CD4-positive, alpha-beta T cell (primary cell): ENCODE measurements at places on chromosomes 16 and 17.

- DNase-seq, result no peak
Observed at GRCh38 chr17:80080081-80080480, 21.3 kb upstream of the GAA start.

- DNase-seq, result no peak
Observed at GRCh38 chr16:939941-940340, 30.8 kb downstream of the LMF1 start.

- DNase-seq, result no peak
Observed at GRCh38 chr17:42760652-42761581, at the start of gene RAMP2. Gene RAMP2, plus strand, starts transcription at chr17:42761227. Its CDS starts 35 bp downstream, at chr17:42761262.

GRCh38 chr17:41326173-41327145, 10.9 kb upstream of the KRTAP17-1 start:
- DNase-seq, result peak; percentile 57

- DNase-seq, result no peak
Observed at GRCh38 chr17:7215652-7216180, 3.9 kb downstream of the DLG4 start.

GRCh38 chr17:44522883-44523671, 19.9 kb upstream of the GPATCH8 start:
- DNase-seq, result peak; percentile 25

DNA sequence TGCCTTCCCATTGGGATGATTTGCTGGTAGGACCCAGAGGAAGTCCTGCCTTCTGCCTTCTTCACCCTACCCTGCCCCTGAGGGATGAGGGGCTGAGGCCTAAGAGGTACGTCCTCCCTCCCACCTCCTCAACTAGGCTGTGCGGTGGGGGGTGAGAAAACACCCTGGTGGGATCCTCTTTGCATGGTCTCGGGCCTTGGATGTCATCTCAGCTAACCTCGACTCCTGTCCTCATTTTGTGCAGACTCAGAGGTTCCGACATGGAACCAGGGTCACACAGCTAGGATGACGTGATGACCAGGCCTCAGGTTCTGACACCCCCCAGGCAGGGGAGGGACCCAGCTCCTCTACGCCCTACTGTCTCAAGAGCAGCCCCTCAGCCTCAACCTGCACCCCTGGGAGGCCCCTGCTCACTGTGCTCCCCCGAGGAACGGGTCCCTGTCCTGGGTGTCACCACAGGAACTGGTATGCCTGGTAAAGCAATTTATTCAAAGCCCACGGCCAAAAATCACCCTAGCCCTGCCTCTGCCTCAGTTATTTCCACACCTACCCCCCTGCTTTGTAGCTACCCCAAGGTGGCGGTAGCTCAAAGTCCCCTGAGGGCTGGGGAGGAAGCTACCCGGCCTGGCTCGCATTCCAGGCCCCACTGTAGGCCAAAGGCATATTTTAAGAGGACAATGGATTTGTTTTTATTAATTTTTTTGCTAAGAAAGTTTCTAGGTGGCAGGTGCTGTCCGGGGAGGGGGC, 17.5 kb downstream of the UNC13D start:
- DNase-seq, result no peak

DNA sequence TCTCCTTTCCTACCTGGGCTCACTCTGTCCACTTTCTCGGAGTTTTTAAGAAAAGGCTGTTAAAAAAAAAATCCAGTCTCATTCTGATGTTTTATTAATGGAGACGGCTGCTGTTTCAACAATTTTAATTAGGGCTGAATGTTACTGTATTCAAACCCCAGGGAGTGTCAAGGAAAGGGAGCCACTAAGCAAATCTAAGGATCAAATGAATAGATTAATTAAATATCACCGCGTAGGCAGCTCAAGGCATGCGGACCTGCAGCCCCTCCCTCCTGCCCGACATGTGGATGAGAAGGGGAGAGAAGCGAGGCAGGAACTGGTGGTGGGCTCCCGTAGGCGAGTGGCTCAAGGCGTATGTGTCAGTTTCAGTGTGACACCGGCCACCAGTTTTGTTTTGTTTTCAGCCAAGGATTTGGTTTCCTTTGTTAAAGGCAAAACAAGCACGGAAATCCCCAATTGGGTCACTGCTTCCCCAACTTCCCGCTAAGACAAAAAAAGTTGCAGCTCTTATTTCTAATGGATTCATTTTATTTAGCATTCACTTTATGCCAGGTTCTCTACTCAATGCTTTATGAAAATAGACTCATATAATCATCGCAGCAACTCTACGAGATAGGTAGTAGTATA, 110.6 kb downstream of the GP2 start:
- DNase-seq, result no peak
